Cortex of kidney (tissue), 1 donor: ENCODE measurements at places on chromosomes 5 and 9.
A peak's percentile ranks its signal among the peaks of the same experiment; 100 is the strongest.

DNA sequence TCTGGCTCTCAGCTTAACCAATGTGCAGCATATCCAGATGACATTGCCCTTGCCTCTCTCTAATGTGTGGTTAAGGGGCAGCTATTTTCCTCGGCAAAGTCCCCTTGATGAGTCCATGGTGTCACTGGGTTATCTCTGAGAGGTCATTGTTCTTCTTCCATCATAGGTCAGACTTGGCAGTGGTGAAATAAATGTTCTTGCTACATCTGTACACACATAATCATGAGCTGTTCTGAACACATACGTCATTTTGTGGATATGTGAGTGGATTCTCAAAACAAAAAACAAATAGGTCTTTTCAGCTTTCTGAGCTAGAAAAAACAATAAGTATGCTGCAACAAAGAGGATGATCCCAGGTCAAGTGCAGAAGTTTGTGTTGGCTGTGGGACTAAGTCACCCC is 134.7 kb upstream of the PTPN3 start:
- DNase-seq, result no peak

- DNase-seq, result no peak
Measured at GRCh38 chr9:84759300-84759750, 89.8 kb downstream of the NTRK2 start.

- DNase-seq, result no peak
Measured at GRCh38 chr9:92615790-92616189, 54.1 kb downstream of the IPPK start.

DNA sequence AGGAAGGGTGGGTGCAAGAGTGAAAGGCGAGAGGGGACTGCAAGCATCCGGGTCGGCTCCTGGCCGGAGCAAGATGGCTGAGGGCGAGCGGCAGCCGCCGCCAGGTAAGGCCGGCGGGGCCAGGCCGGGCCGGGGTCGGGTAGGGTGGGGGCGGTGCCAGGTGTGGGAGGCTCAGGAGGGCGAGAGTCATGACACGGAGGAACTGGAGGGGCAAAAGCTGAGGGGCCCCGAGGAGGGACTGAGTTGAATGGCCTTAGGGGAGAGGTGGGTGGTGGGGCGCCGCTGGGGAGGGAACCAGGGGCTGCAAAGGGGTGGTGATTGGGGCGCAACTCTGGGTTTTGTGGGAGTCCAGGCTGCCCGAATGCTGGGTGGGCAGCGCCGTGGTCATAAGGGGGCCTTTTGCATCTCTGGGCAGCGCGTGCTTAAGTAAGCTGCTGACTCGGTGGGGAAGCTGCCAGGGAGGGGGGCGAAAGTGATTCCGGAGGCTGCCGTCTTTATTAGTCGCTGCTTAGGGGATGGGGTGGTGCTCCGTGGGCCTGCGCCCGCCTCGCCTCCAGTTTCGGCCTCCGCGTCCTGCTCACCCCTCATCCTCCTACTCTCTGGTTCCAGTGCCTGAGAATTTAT is 425 bp downstream of the PTPA start:
- DNase-seq, result no peak

- DNase-seq, result no peak
Measured at GRCh38 chr5:124132843-124133242, 613.6 kb downstream of the ZNF608 start.

- no peak for DNase-seq
Measured at GRCh38 chr9:133342570-133342969, 5.4 kb downstream of the MED22 start.

GRCh38 chr5:149320791-149321330 is 24.4 kb upstream of the GRPEL2 start:
- peak; percentile 13 for DNase-seq

GRCh38 chr9:15824310-15824709 is 271.5 kb downstream of the CCDC171 start:
- no peak for DNase-seq

DNA sequence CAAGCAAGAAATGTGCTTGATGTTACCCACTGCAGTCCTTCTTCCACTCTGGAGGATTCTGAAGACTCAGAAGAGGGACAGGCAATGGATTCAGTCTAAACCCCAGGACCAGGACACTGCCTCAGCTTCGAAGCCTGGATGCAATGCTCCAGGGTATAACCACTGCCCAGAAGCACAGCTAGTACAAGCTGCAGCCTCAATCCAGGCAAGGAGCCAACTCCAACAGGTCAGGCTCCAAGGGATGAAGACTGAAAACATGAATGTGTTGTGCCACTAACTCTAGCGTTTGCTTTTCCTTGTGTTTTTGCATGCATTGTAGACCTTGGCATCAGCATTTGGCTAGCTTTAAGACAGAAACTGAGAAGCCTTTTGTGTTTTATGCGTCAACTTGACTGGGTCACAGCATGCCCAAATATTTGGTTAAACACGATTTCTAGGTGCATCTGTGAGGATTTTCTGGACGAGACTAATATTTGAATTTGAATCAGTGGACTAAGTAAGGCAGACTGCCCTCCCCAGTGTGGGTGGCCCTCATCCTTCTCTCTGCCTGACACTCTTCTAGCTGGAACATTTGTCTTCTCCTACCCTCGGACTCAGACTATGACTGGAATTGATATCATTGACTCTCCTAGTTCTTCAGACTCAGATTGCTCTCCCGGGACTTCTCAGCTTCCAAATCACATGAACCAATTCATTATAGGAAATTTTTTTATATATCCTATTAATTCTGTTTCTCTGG is 20.5 kb upstream of the GPX3 start:
- DNase-seq, result no peak

DNA sequence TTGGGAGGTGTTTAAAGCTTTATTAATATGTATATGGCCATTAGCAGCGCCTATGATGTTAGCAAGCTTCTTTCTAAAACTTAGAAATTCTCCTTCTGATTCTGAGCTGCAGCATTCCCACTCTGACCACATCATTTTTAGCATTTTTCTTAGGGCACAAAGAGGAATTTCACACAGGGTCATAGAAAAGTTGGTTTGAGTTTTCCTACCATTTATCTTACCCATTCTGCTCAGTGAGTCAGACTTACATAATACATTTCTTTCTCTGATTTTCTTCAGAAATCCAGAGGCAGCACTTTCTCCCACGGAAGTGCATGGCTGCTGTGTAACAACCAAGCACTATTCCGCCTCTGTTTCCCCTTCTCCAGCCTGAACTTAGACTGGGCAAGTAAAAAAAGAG is 246.6 kb downstream of the ARL15 start:
- no peak for DNase-seq

- no peak for DNase-seq
Measured at GRCh38 chr5:95673081-95673480, 9.7 kb downstream of the SPATA9 start.

DNA sequence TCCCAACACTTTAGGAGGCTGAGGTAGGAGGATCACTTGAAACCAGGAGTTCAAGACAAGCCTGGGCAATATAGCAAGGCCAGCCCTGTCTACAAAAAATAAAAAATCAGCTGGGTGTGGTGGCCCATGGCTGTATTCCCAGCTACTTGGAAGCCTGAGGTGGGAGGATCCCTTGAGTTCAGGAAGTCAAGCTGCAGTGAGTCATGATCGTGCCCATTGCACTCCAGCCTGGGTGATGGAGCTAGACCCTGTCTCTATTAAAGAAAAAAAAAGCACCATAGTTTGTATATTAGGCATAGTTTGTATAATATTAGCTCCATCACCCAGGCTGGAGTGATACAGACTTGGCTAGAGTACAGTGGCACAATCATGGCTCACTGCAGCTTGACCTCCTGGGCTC is 9.6 kb upstream of the NME5 start:
- no peak for DNase-seq

GRCh38 chr9:100890321-100890720 is 138.2 kb upstream of the PLPPR1 start:
- no peak for DNase-seq

DNA sequence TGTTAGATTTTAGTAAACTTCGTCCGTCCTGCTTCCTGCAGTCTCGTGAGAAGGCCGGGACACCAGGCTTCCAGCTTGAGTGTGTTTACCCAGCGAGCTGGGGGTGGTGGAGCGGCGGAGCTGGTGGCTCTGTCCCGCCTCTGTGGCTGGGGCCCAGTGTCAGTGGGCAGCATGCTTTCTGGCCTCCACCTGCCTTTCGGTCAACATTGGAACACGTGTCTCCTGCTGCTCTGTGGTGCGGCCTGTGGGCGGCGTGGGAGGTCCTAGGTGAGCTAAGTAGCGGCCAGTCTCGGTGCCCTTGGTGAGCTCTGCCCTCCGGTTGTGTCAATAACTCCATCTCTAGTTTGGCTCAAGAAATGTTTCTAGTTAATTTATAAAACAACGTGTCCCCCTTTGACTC is 125.9 kb downstream of the GADD45G start:
- no peak for DNase-seq

DNA sequence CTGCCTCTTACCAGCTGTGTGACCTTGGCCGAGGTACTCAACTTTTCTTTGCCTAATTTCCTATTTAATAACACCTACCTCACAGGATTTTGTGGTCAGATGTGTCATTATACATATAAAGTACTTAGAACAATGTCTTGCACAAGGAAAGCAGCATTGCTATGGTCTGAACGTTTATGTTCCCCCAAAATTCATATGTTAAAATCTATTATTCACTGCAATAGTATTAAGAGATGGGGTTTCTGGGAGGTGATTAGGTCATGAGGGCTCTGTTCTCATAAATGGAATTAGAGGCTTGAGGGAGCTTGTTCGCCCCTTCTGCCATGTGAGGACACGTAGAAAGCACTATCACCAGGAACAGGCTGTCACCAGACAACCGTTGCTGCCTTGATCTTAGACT is 10.9 kb upstream of the RNF145 start:
- no peak for DNase-seq

- DNase-seq, result no peak
Measured at GRCh38 chr5:180315762-180316212, 23.9 kb upstream of the MAPK9 start.

DNA sequence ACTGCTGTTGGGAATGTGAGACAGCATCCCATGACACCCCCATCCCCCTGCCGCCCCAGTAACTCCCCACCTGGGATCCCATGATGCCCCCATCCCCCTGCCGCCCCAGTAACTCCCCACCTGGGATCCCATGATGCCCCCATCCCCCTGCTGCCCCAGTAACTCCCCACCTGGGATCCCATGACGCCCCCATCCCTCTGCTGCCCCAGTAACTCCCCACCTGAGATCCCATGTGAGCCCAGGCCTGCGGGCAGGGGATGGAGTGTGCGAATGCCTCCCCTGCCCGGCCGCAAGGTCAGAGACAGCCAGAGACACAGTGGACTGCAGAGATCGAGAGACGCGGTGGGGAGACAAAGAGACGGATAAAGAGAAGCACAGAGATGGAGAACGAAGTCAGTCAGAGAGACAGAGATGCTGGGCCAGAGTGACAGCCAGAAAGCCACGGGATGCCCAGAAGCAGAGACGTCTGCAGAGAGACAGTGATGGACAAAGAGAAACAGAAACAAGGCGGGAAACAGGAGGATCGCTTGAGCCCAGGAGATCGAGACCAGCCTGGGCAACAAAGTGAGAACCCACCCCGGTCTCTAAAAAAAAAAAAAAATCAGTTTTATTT is 992 bp downstream of the SH2D3C start:
- DNase-seq, result no peak

DNA sequence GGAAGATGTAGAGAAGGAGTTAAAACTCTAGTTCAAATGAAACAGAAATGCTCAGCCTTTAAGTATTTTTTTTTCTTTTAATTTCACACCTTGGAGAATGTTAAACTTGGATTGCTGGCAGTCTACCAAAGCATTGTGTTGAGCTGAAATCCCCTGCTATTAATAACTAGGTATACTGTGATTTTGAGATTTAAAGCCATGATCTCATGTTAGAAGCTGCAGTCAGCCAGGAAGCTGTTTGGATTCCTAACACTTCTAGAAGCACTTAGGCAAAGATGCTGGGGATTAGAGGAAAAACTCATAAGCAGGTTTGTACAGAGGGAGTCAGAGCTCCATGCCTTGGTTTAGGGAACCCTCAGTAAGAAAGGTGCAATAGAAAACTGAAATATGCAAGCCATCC is 141.4 kb downstream of the KIF4B start:
- no peak for DNase-seq

GRCh38 chr5:156378159-156378558 is 51.2 kb downstream of the SGCD start:
- no peak for DNase-seq

DNA sequence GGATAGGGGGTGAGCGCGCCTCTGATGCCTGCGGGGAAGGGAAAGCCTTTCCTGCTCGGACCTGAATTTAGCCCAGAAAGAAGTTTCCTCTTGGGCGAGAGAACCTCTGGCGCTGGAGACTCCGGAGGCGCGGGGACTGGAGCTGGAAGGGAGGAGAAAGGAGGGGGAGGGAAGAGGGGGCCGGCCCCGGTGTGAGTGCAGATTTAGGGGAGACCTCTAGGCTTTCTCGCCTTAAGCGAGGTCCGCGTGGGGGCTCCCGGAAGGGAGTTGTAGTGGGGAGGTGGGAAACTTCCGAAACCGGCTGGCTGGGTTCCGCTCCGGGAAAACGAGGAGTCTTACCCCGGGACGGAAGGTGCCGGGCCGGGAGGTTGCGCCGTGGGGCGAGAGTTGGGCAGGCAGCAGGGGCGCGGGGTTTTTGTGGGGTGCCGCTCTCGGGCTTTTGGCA is 1.3 kb downstream of the PCSK5 start:
- DNase-seq, result no peak

GRCh38 chr5:52893863-52894262 is 95.3 kb upstream of the ITGA2 start:
- no peak for DNase-seq

- no peak for DNase-seq
Measured at GRCh38 chr5:142356716-142357468, 32.1 kb upstream of the SPRY4 start.

DNA sequence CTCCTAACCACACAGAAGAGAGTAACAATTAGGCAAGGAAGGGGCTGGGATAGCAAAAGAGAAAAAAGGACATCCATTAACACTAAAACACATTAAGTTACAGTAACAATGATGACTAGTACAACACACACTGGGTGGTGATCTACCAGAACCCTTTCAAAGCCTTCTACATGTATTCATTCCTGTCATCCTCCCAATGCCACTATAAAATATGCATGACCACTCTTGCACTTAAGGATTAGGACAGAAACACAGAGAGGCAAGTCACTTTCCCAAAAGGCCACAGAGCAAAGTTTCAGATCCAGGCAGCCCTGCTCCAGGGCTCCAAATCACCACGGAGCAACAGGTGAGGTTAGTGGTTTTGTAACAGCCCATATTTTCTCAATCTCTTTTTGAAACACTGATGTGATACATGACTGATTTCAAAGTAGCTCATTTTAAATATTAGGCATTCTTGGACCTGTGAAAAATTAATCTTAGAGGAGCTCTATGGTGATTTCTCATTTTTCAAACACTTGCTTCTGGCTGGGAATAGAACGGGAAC is 86.7 kb downstream of the AUH start:
- no peak for DNase-seq

DNA sequence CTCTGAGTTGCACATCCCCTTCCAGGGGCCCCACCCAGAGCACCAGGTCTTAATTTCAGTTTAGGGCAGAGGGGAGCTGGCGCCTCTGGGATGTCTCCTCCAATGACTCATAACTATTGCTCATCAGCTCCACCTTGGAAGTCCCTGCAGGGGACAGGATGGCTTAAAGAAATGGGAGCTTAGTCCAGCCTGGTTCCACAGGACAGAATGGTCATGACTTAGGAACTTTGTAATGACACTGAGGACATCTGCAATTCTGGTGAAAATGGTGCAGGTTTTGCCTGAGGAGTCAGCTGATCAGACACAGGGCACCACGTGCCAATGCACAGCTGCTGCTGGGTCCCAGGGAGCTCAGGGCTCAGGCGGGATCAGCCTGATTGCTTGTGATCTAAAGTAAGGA is 16.4 kb upstream of the PPP1R26 start:
- no peak for DNase-seq

- DNase-seq, result no peak
Measured at GRCh38 chr9:25935188-25935587, 256.9 kb upstream of the TUSC1 start.

GRCh38 chr5:102154291-102154690 is 141.8 kb downstream of the SLCO4C1 start:
- DNase-seq, result no peak
